Activated CD4-positive, alpha-beta T cell treated with anti-CD3 and anti-CD28 coated beads, Interleukin-2, amount 10 ng/mL, durations not matched to agents 24 days and 14 days (primary cell): ENCODE measurements at places on chromosomes 3 and 15. TPM values are rescaled to one million over a fixed set of nuclear protein-coding genes. Genes with fewer than 3 reads are reported as not detected.

- DNase-seq, result no peak
Measured at GRCh38 chr3:60610441-60611112, 640.7 kb downstream of the FHIT start.

- DNase-seq, result no peak
Measured at GRCh38 chr15:59191855-59192237, 14.8 kb upstream of the LDHAL6B start.

DNA sequence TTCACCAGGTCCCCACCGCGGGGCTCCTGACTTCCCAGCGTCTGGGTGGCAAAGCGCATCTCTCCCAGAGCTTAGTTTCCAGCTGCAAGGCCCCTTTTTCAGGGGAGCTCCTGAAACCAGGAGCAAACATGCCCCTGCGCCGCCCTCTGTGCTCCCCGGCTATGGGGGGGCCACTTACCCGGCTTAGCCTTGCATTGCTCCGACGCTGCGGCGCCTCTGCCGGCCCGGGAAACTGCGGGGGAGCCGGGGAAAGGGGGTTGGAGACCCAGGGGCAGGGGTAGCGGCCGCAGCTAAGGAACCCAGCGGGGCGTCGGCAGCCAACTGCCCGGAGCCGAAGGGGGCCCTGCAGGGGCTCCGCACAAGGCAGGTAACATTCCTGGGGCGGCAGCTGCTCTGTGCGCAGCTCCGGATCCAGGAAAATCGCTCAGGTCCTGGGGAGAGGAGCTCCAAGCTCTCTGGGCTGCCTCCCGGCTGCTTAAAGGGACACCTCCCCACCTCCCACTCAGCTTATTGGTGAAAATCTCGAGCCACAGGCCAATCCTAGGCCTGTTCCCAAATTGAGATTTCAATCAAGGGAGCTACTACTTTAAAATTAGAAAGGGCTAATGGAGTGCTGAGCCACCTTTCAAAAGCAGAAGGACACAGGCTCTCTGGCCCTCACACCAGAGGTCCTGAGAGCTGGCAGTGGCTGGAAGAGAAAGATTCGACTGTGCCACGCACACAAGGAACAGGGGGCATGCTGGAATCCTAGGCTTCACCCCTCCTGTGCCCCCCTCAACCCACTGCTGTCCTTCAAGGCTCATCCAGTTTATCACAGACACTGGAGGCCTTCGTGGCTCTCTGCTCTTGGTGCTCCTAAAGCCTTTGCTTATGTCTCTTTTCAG is 42.7 kb upstream of the PRICKLE2 start:
- no peak for DNase-seq

DNA sequence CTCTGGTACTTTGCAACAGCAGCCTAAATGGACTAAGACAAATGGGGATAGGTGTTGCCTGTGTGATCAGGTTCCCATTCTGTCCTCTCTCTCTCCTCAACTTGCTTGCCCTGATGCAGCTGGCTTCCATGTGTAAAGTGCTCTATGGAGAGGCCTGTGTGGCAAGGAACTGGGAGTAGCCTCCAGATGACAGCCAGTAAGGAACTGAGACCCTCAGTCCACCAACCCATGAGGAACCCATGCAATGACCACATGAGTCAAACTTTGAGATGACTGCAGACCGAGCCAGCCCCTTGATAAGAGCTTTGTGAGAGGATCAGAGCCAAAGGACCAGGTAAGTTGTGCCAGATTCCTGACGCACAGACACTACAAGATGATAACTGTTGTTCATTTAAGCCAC is 74.6 kb upstream of the ADPGK start:
- no peak for DNase-seq

GRCh38 chr3:191859531-191859930 is 398.6 kb downstream of the PYDC2 start:
- DNase-seq, result no peak

GRCh38 chr3:135887220-135887619 is 78.3 kb upstream of the PPP2R3A start:
- DNase-seq, result no peak

- DNase-seq, result no peak
Measured at GRCh38 chr3:195204360-195205163, 66.4 kb downstream of the XXYLT1 start.

DNA sequence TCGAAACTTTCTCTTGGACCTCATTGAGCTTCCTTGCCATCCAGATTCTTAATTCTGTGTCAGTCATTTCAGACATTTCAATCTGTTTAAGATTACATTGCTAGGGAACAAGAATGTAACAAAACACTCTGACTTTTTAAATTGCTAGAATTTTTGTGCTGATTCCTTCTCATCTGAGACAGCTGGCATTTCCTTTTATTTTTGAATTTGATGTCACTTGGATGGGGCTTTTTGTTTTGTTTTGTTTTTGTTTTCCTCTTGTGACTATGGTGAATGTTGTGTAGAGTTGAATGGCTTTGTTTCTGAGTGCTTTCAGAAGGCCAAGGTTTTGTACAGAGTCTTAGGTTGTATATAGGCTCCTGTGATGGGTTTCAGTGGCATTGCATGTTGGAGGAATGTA is 1129.3 kb downstream of the NAALADL2 start:
- no peak for DNase-seq

- no peak for DNase-seq
Measured at GRCh38 chr3:191680989-191681597, 220.1 kb downstream of the PYDC2 start.

DNA sequence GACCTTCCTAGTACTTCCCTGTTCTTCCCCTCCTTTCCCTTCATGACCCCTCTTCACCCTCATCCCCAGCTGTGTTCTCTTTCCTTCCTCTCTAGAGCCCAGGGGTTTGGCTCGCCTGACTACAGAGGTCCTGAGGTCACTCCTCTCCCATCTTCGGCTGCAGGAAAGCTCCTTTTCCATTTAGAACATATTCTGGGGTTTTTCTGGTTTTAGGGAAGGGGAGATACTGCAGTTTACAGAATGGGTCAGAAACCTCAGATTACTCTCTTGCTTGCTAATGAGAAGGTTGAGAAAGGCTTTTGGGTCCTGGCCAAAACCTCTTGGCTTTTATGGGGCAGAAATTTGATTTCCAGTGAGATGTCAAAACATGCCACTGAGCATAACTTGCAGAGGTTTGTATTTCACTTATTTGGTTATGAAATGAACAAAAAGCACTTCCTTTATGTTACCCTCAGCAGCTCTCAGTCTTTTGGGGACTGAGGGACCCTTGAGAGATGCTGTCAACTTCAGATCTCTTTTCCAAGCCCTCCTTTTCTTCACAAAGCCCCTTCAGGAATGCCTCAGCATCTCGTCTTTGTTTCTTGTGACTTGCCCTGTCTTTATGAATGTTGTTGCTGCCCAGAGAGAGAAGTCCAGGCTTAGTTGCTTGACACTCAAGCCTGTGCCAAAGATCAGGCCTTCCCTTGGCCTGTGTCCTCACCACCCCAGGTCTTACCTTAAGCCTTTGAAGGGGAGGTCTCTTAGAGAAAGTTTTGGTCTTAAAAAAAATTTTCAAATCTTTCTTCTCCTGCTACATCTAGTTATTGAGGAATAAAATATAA is 121.7 kb upstream of the TPM1 start:
- no peak for DNase-seq

- no peak for DNase-seq
Measured at GRCh38 chr3:8482960-8483665, 18.5 kb upstream of the LMCD1 start.

- no peak for DNase-seq
Measured at GRCh38 chr3:48472673-48472922, 26.1 kb downstream of the ATRIP start.

DNA sequence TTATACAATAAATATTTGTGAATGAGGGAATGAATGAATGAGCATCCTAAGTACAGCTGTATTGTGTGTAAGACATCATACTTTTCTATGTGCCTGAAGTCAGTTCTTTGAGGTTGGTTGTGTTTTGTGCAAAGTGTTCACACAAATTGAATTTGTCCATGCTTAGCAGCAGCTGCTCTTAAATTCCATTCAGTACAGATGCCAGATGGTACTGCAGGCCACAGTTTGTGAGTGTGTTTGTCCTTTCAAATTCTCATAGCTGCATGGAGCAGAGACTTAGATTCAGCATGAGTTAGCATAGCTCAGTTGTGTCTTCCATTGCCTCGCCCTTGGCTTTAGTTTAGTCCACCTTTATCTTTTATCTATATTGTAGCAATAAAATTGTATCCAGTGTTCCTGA is 3.8 kb upstream of the ZNF385D start:
- DNase-seq, result no peak

GRCh38 chr3:132378846-132379245 is 38.5 kb upstream of the DNAJC13 start:
- DNase-seq, result no peak

- no peak for DNase-seq
Measured at GRCh38 chr15:88644741-88645140, 5.9 kb downstream of the ISG20 start.

Gene RPUSD2
- 19.3 and 20.5 TPM in 2 replicates for total RNA-seq

Gene SOX14
- not detected in 2 replicates for total RNA-seq

Gene FAH
- 81.7 and 90.5 TPM in 2 replicates for total RNA-seq

Gene HCN4
- total RNA-seq, result not detected in 2 replicates

Gene SLC2A2
- total RNA-seq, result not detected in 2 replicates

Gene STXBP5L
- total RNA-seq, result not detected in 2 replicates

Gene LYSMD4
- 6.4 and 6.6 TPM in 2 replicates for total RNA-seq

Gene LAMB2
- total RNA-seq, result not detected in 2 replicates

Gene TNFAIP8L3
- 0.52 and 0.77 TPM in 2 replicates for total RNA-seq

Gene SEC11A
- total RNA-seq, result 101 and 108 TPM in 2 replicates
